ENCODE measurements at places on chromosomes 2 and 18.

DNA sequence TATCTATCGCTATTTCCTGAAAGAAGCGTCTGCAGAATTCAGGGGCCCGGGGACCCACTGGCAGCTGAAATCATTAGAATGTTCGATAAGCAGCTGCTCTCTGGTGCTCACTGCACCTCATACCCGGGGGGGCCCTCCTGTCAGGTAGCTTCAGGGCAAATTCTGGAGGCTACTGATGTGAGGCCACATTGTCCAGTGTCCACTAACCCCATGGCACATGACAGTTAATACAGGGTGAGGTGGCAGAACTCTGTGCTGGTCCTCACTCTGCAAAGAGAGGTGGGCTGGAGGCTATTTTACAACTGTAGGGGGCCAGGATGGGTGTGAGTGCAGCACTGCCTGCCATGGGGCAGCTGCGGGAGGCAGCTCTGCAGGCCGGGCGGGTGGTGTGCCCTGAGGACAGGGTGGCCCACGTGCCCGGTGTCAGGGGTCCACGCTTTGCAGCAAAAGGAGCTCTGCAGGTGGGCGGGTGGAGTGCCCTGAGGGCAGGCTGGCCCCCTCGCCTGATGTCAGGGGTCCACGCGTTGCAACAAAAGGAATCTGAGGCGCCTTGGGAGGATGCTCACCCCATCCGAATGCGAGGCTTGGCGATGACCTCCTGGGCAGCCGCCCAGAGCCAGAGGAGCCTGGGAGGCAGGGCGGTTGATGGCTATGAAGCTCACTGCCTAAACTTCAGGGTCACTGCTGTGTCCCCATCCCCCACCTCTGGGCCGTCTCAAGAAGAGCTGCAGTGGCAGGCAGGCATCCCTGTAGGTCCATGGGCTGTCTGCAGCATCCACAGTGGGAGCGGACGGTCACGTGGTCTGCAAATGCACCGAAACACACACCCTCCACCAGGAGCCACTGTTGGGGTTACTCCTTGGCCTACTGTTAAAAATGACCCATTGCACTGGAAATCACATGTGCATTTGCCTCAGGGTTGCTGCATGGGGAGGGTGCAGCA lies 207.0 kb upstream of the SALL3 start:
- no peak for DNase-seq

GRCh38 chr2:143891879-143892308 lies 628.0 kb downstream of the ZEB2 start:
- DNase-seq, result no peak

- no peak for DNase-seq
Observed at GRCh38 chr2:96832754-96833507, 10.9 kb downstream of the ANKRD23 start.

DNA sequence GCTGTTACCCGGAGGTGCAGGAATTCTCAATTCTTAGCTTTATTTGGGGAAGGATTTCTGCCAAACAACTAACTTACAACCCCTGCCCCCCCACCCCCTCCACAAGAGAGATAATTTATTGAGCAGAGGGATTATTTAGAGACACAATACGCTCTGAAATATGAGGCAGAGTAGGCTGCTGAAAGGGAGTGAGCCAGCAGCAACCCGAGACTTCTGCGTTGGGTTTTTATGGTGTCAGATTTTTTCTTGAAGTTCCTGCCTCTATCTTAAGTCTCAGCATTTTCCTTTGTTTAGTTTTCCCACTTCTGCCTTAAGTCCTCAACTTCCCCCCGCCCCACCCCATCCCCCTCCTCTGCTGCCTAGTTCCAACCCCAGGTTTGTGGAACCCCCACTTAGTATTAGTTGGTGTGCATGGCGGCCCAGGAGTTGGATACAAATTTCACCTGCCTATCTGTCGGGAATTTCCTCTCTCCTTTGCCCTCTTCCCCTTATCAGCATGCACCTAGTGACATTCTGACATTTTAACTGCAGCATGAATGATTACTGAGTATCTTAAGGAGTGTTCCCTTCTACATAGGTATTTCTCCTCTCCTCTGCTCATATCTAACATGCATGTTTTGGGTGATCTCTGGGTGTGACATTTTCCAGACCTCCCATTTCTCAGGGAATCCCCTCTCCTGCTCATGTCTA lies 1635.9 kb upstream of the LRRTM1 start:
- DNase-seq, result no peak

GRCh38 chr2:28276076-28276618 lies 116.5 kb upstream of the FOSL2 start:
- DNase-seq, result no peak

GRCh38 chr2:66555091-66555490 lies 120.2 kb downstream of the MEIS1 start:
- DNase-seq, result no peak

GRCh38 chr2:123438251-123438650 lies 586.8 kb upstream of the CNTNAP5 start:
- no peak for DNase-seq
